Foreskin keratinocyte (primary cell): ENCODE measurements at places on chromosomes 13 and 19.
A peak's percentile ranks its signal among the peaks of the same experiment; 100 is the strongest.

- DNase-seq = no peak
These were observed 5.5 kb downstream of the IER2 start for GRCh38 chr19:13155472-13156359.

- no peak for DNase-seq
These were observed 33.0 kb upstream of the TSC22D1 start for GRCh38 chr13:44609137-44609536.

GRCh38 chr13:70960841-70961443 is 852.7 kb upstream of the KLHL1 start:
- no peak for DNase-seq

DNA sequence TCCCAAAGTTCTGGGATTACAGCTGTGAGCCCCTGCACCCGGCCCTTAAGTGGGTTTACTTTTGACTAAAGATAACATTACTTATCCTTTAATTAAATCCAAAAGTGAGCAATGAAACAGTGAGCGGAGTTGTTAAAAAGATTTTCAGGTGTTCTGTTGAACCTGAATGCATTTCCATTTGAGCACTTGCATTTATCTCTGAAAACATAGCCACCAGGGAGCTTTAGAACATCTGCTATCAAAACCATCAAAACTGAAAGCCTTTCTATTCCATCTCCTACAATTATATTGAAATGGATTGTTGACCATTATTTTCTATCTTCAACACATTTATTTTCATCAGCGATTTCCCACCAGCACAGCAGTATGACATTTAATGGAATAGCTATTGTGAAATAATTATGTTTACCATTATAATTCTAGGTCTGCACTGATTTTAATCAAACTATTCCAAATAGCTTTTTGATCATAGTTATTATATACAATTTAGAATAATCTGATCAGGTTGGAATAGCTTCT is 269.0 kb downstream of the FGF14 start:
- DNase-seq = no peak

DNA sequence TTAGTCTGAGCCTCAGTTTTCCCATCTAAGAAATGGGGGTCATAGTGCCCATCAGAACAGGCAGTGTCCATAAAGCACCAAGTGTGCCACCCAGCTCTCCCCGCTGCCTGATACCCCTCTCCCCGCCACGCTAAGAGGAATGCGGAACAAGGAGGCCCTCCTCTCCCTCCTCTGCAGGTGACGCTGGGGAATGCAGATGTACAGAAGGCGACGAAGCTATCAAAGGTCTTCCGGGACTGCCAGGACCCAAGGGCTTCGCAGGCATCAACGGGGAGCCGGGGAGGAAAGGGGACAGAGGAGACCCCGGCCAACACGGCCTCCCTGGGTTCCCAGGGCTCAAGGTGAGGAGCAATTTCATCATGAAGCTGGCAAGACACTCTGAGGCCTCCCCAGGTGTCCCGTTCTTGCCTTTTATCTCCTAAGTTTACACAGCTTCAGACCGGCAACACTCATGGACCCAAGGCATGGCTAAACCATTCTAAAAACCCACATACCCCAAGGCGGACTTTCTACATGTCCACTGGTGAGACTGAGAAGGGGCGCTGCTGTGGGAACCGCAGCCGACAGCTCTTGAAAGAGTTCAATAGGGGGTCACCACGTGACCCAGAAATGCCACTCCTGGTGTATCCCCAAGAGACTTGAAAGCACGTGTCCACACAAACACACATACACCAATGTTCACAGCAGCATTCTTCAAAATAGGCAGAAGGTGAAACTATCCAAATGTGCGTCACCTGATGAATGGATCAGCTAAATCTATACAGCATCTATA is 102.7 kb downstream of the RAB20 start:
- no peak for DNase-seq

DNA sequence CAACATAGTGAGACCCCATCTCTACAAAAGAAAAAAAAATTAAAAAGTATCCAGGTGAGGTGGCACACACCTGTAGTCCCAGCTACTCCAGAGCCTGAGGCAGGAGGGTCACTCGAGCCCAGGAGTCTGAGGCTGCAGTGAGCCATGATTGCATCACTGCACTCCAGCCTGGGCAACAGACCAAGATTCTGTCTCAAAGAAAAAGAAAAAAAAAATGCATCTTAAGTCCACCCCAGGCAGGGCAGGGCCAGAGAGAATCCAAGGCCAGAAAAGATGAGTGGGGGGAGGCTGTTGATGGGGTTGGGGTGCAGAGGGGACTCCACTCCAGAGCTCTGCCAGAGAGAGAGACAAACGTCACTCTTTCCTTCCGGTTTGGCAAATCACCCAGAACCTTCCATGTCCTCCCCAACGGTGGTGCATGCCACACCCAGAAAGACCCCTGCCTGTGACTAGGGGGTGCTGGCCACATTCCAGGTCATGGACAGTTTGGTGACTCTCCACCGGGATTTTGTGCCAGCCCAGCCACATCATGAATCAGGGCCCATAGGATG is 431 bp downstream of the FUT3 start:
- DNase-seq = peak; percentile 71

GRCh38 chr13:62747152-62747551 is 1331.5 kb upstream of the PCDH20 start:
- DNase-seq = peak; percentile 15

- DNase-seq = peak; percentile 1
These were observed 216.8 kb downstream of the DIAPH3 start for GRCh38 chr13:59946944-59947343.

- peak; percentile 26 for DNase-seq
These were observed 34.4 kb upstream of the OXGR1 start for GRCh38 chr13:97028441-97029299.

- DNase-seq = peak; percentile 48
These were observed 44.0 kb upstream of the KPNA3 start for GRCh38 chr13:49836516-49836915.

- no peak for DNase-seq
These were observed 916.6 kb downstream of the DIAPH3 start for GRCh38 chr13:59247171-59247570.

- no peak for DNase-seq
These were observed 2.8 kb upstream of the SPRYD7 start for GRCh38 chr13:49938921-49939320.

DNA sequence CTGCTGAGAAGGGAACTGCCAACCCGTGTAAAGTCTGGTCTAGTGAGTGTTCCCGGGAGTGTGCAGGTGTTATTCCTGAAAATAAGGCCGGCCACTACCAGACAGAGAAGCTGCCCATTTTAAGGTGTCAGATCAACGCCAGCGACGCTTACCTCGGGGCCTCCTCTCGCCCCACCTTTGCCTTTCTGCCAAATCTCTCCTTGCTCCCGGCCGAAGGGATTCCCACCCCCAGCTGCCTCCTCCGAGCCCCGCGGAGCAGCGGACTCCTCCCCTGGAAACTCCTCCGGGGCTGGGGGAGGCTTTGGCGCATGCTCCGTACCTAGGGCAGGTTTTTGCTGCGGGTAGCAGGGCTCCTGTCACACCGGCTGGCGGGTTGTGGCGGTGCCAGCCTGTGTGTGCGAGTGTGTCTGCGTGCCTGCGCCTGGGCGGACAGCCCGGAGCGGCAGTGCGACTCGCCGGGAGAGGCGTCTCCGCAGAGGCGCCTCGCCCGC is at the start of gene HS6ST3:
Gene HS6ST3 (plus strand): TSS at position 359 of the 491 bp plus-strand sequence.
- DNase-seq = no peak

GRCh38 chr13:40786568-40786996 is 2.8 kb upstream of the SLC25A15 start:
- DNase-seq = no peak

GRCh38 chr13:76637641-76638141 is 248.5 kb downstream of the KCTD12 start:
- no peak for DNase-seq

GRCh38 chr19:57814505-57815246 is at the start of gene ZNF552:
Gene ZNF552, minus strand, starts transcription at chr19:57814913. Its CDS starts 170 bp downstream, at chr19:57814743.
- peak; percentile 80 for DNase-seq

GRCh38 chr13:50015258-50015657 is at the start of gene KCNRG:
Gene KCNRG, plus strand, starts transcription at chr13:50015444. Its CDS starts 50 bp downstream, at chr13:50015494.
- DNase-seq = no peak

GRCh38 chr13:84446972-84447639 is 564.8 kb upstream of the SLITRK1 start:
- DNase-seq = peak; percentile 46

DNA sequence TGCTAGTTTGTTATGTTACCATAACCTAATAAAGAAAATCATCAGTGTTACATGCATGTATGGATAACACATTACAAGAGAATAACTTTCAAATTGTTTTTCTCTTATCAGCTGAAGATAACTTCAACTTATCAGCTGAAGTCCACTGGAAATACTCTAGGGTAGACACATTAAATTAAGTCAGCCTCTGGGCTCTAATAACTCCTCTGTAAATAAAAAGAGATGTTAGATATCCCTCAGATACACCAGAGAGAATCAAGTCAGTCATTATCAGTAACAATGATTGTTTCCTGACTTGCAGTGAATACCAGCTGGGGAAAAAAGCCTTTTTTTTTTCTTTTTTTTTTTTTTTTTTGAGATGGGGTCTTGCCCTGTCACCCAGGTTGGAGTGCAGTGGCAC is 1.6 kb upstream of the KBTBD7 start:
- no peak for DNase-seq

- DNase-seq = no peak
These were observed 10.1 kb upstream of the ATP8B3 start for GRCh38 chr19:1822210-1822609.

DNA sequence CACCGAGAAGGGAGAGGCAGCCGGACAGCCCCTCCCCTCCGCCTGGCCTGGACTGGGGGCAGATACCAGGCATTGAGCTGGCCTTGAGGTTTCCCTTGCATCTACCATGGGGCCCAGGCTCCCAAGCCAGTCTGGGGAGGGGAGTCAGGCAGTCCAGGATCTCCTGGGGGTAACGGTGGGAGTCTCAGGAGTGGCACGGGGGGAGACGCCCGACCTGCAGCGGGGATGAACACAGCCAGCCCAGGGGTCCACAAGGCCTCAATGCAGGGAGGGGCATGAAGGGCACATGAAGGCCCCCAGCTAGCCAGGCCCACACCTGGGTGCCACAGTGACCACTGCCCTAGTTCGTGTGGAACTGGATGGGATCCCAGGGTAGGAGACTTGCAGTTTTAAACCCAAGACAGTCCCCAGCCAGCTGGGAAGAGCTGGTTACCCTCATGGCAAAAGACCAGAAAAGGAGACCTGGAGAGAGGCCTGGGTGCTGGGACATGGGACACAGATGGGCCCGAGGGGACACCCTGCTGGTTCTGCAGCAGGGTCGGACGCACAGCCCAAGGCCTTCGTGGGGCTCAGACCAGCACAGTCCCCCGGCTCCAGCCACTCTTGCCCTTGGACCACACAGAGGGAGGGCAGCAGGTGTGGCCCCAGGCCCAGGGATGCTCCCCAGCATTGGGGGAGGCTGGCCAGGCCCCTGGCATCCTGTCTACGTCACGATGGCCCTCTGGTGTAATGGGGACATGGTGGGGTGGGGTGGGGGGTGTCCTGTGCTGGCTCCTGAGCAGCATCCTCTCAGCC is 4.6 kb upstream of the UQCR11 start:
- no peak for DNase-seq

GRCh38 chr13:65966991-65967451 is 1263.1 kb downstream of the PCDH9 start:
- DNase-seq = peak; percentile 20

- DNase-seq = no peak
These were observed 15.0 kb upstream of the SLC35E1 start for GRCh38 chr19:16586991-16587832.

- DNase-seq = no peak
These were observed 31.1 kb downstream of the NOTCH3 start for GRCh38 chr19:15169541-15170285.

GRCh38 chr13:32246468-32246867 is 68.7 kb downstream of the ZAR1L start:
- DNase-seq = no peak

- no peak for DNase-seq
These were observed 476 bp downstream of the TYK2 start for GRCh38 chr19:10379880-10380312.

- DNase-seq = no peak
These were observed 421 bp downstream of the TNPO2 start for GRCh38 chr19:12723381-12723640.

DNA sequence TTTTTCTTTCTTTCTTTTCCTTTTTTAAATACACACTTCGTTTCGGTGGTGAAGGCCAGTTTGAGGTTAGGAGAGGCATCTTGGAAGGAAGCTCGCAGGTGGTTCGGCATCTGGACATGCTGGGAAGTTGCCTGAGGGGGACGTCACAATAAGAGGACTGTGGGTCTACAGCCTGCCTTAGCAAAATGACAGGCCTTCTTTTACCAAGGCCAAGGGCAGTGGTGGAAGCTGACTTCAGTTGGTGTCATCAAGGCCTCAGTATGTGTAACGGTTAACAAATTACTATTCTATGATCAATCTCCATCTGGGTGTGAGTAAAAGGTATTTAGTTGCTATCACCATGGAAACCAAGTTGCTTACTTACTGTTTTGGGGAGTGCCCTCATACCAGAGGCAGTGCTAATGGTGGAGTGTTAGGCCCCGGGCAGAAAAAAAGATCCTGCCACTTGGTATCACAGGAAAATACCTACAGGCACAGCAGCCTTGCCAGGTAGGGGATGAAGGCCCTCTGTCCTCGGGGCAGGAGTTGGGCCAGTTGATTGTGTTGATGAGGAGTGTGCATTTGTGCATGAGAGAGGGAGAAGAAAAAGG is 10.3 kb downstream of the ACTN4 start:
- DNase-seq = peak; percentile 99

GRCh38 chr19:5983367-5983955 is 5.5 kb upstream of the RANBP3 start:
- DNase-seq = no peak

DNA sequence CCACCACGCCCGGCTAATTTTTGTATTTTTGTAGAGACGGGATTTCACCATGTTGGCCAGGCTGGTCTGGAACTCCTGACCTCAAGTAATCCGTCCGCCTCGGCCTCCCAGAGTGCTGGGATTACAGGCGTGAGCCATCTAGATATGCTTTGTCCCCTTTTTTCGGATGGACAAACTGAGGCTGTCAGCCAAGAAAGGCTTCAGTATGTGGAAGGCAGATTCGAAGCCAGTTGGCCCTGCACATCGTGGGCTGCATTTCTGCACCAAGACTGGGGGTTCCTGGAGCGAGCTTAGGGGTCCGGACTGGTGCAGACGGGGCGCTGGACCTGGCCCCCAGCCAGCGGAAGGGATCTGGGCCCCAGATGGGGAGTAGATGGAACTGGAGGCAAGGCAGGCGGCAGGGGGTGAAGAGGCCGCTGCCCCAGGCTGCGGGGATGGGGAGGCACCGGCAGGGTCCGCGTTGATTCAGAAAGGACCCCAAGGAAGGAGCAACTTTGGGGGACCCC is 9.7 kb upstream of the JUND start:
- no peak for DNase-seq

- no peak for DNase-seq
These were observed 17.4 kb downstream of the PPFIA3 start for GRCh38 chr19:49136771-49137171.

- DNase-seq = peak; percentile 52
These were observed 205.0 kb downstream of the NALCN start for GRCh38 chr13:101211261-101211660.

DNA sequence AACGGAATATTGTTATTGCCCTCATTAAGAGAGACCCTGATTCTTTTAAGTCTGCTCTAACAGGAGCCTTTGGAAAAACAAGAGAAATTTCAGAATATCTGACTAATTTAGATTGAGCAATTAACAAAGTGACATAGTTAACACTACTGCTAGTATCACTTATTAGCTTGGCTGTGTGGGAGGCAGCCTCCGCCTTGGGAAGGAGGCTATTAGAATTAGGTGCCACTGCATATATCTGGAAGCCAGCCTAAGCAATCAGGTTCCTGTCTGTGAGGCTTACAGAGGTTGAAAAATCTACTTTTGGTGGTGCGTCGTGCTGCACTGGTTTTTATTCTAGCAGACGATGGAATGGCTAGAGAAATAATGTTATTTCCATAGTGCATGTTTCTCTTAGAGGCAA is 227.2 kb downstream of the OLFM4 start:
- DNase-seq = no peak
